ENCODE measurements at places on chromosomes 12 and 14. TPM values are rescaled to one million over a fixed set of nuclear protein-coding genes. Genes with fewer than 3 reads are reported as not detected.

Gene KIF5A
- total RNA-seq, result 0.56 TPM

Gene AQP6
- not detected for total RNA-seq

Gene LAG3
- total RNA-seq, result 0.58 TPM

DNA sequence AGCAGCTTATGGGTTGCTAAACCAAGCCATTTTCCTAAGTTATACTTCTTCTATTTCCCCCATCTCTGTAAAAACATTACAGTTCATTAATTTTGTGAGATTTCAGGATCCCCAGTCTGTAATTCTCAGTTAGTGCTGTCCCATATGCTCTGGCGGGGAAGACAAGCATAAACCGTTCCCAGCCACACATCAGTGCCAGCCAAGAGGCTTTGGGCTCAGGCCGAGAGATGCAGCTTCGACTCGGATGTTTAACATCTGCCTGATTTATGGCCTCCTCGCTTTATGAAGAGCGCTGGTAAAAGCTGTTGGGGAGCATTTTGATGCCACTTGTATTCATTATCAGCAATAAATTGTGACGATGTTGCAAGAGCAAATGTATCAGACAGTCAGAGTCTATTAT is 349.1 kb upstream of the CCDC196 start:
- no peak overlapping the region for H3K27ac ChIP-seq
- H3K4me1 ChIP-seq, result no peaks in the 10 kb centered on the region
- no peak for DNase-seq
- H3K36me3 ChIP-seq, result no peaks in the 10 kb centered on the region

DNA sequence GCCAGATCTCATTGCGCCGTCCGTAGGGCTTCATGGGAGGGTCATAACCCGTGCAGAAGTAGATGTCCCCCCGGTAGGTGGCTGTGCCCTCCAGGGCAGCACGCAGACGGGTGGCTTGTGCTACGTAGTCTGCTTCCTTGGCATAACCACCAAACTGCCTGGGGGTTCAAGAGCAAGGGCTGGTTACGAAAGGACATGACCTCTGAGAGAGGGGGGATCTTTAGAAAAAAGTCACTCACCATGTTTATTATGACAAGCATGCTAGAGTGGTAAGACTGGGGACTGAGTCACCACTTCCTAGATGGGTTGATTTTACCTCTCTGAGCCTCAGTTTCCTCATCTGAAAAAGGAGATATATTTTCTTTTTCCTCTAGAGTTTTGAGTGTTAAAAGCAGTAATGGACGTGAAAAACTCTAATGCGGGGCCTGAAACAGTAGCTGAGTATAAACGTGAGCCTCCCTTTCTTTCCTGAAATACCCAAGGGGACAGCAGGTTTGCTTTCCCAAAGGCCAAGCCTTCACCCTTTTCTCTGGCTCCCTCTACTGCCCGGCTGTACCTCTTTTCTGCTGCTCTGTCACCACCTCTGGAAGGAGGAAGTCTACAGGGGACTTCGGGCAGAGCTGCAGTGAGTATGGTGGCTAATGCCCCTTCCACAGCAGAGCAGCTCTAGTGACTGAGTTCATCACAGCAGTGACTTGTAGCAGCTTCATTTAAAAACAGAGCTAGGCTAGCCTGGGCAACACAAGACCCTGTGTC is 23.5 kb upstream of the GPRC5D start:
- H3K36me3 ChIP-seq, result peaks cover 45% of the 10 kb centered on the region
- peaks cover 12% of the 10 kb centered on the region for H3K4me1 ChIP-seq
- H3K4me3 ChIP-seq, result no peak overlapping the region
- peak; percentile 55 for DNase-seq
- H3K27me3 ChIP-seq, result no peaks in the 10 kb centered on the region

DNA sequence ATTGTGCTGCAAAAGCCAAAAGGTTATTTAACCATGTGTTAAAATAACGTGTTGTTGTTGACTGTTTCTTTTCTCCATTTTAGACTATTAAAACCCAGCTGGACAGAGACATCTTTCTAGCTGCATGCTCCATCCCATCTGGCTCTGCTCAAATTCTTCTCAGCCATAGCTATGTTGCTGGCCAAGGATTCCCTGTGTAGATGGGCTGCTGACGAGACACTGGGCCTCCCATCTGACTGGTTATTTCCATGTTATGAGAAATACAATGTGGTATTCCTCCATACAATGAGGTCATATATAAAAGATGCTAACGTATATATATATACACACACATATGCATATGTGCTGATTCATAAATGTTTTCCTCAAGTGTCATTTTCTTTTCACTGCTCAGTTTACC is 30.1 kb downstream of the MED13L start:
- no peak for DNase-seq
- H3K4me3 ChIP-seq, result no peak overlapping the region
- no peak overlapping the region for H3K27ac ChIP-seq

GRCh38 chr12:131164096-131164872 is 210.6 kb downstream of the ADGRD1 start:
- H3K4me1 ChIP-seq, result peaks cover 22% of the 10 kb centered on the region
- H3K4me3 ChIP-seq, result no peak overlapping the region
- no peaks in the 10 kb centered on the region for H3K36me3 ChIP-seq
- H3K27ac ChIP-seq, result no peak overlapping the region
- H3K27me3 ChIP-seq, result no peaks in the 10 kb centered on the region

- DNase-seq, result no peak
- H3K36me3 ChIP-seq, result peaks cover 5% of the 10 kb centered on the region
- no peak overlapping the region for H3K27ac ChIP-seq
- no peak overlapping the region for H3K4me3 ChIP-seq
Measured at GRCh38 chr12:111384596-111384995, 15.7 kb upstream of the PHETA1 start.

Data from MCF 10A (cell line).